Cortex of kidney (tissue), 1 donor: ENCODE measurements at places on chromosomes 12 and 14.

DNA sequence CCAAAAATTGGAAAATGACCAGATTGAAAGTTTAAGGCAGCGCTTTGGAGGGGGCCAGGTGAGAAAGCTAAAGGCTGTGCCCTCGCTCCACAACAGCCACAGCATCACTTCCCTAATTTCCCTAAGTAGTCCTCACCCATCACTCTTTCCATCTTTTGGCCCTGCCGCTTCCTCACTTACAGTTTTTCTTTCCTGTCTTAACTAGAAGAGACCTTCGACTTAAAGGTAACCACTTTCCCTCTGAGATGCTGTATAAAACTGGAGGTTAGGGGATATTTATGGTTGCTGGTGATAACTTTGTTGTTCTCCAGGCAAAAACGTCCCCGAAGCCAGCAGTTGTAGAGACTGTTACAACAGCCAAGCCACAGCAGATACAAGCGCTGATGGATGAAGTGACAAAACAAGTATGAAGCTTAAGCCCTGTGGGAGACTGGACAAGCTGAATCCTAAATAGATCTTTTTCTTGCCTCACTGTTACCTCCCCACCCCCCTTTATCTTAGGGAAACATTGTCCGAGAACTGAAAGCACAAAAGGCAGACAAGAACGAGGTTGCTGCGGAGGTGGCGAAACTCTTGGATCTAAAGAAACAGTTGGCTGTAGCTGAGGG, 4.3 kb downstream of the DDIT3 start:
- DNase-seq, result no peak

- no peak for DNase-seq
Observed at GRCh38 chr14:33915682-33916081, 35.2 kb downstream of the EGLN3 start.

- DNase-seq, result no peak
Observed at GRCh38 chr14:96466918-96467317, 35.3 kb upstream of the PAPOLA start.

DNA sequence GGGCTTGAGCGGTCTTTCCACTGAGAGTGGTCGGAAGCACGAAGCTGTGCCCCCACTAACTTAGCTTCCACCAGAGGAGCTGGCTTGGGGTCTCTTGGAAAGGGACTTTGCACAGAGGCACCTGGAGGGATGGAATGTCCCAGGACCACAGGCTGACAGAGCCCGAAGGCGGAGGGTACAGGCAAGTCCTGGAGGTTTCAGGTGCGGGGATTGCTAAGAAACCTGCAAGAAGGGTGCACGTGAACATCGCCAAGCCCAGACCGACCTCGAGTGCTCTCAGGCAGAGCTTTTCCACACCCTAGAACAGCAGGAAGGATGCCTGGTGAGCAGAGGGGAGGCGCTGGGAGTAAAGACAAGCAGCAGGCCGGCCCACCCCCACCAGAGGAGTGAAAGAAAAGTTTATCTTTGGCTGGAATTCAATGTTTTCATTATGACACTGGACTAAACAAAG, 61.6 kb downstream of the SERPINA3 start:
- DNase-seq, result no peak

- DNase-seq, result no peak
Observed at GRCh38 chr14:103713304-103714062, 1.8 kb downstream of the XRCC3 start.

DNA sequence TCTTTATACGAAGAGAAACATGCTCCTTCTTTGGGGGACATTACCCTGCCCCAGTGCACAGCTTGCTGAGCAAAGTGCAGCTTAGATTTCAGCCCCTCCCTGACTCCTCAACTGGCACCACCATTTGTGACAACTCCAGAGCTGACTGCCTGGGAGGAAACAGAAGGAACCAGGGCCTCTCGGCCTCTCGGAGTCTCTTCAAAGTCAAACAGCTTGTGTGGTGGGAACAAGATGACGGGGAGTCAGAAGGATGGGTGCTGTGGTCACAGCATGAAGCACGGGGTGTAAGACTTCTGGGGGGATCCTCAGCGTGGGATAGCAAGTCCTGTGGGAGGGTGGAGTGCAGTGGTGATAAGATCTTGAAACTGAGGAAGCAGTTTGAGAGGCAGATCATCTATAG, 123.5 kb upstream of the BCL2L14 start:
- no peak for DNase-seq

DNA sequence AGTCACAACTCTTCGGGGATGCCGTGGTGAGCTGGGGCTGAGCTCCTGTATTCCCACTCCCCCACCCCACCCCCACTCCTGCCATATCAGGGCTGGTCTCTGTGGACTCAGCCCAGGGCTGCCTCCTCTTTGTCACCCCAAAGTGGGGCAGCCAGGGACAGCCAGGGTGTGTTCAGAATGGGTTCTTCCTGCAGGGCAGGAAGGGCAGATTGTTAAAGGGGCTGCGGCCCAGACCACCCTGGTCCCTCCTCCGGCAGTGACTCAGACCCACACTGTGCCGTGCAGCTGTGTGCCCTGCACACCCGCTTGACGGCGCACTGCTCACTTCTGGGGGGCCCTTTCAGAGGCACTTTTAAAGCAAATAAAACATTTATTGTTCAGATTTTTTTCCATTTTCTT, 9.3 kb downstream of the SLC48A1 start:
- DNase-seq, result no peak

DNA sequence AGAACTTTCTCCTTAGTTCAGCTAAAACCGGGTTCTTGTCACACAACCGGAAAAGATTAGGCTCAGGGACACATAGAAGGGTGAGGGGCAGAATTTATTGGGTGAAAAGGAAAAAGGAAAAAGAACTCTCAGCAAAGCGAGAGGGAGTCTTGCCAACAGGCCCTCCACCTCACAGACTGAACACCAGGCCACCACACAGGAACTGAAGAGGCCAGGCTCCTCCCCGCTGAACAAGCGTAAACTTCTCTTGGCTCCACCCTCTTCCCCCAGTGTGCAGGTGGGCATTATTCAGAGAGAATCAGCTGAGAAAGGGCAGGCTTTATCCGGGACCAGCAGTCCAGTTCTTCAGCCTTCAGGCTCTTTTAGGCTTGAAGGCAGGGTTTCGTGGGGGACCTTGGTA, 125.6 kb upstream of the FGD4 start:
- DNase-seq, result no peak

DNA sequence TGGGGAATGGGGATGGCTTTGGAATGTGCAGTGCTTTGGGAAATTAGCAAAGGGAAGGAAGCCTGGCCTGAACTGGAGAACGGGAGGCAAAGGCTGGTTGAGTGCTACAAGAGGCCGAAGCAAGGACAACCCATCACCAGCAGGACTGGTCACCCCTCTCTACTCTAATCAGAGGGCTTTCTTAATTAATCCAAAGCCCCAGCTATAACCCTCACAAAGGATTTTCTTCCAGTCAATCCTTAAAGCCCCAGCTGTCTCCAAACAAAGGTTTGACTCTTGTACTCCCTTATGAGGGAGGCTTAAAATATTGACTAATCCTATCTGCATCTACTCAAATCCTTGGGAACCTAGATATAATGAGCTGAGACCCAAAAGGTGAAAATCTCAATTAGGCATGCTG, 256.3 kb downstream of the NTF3 start:
- DNase-seq, result no peak

- no peak for DNase-seq
Observed at GRCh38 chr14:53399057-53399456, 245.9 kb upstream of the DDHD1 start.

DNA sequence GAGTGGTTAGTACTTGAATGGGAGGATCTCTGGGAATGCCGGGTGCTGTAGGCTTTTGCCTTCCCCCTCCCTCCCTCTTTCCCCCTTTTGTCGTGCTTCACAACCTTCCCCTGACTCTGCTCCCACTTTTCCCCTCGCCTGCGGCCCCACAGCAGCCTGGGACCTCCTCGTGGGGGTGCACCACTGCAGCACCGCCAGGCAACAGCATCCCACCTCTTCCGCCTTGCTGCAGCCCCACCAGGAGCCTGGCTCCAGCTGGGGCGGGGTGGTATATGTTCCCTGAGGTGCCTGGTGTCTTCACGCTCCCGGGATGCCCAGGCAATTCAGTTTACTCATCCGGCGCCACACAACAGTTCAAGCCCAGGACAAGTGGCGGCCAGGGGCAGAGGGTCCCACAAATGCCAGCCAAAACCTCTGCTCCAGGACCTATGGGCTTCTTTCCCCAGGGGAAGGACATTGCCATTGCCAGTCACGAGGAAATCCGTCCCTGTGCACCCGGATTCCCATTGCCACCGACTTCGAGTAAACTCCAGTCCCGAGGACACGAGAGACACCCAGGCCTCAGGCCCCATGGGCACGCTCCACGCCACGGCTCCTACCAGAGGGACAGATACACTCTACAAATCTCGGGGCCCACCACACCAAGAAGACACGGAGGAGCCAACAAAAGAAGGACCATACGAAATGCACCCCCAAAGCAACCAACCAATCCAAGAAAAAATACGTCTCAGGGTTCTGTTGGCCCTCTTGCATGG, 181.7 kb downstream of the ALG10 start:
- DNase-seq, result no peak

DNA sequence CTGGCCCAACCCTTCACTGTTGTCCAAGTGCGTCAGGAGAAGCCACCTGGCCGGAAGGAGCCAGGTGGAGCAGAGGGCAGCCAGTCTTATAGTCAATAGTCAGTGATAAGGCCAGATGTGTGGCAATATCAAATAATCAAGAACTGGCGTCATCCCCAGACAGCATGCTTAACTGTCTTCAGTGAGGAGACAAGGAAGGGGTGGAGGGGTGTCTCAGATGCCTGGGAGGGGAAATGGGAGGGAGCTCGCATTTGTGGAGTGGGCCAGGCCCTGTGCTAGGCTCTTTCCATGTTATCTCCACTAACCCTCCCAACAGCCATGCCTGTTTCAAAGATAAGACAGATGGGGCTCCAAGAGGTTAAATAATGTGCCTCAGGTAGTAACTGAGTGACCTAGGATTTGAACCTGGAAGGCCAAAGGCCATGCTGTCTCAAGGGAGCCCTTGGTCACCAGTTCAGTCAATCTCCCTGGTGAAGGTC, 48.9 kb upstream of the FOS start:
- no peak for DNase-seq

DNA sequence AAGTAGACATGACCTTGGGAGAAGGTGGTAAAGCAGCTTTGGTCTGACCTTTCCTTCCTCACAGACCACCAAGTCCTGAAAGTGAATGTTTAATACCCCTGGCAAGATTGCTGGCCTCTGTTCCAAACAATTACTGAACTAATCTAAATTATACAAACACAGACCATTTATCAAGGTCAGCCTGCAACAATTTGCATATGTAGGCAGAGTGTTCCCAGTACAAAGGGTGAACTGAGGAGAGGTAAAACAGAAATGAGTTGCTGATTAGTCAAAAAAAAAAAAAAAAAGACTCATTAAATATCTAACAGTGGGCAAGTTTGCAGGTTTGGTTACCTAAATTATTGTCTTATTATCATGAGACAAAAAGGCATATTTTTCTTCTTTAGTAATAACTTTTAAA, 506.5 kb downstream of the TMEM117 start:
- no peak for DNase-seq
